Mesenchymal stem cell (in vitro differentiated cells and primary cell): ENCODE measurements at places on chromosomes 3 and 15.

- H3K4me3 ChIP-seq: no peak overlapping the region
- no peak overlapping the region for H3K27ac ChIP-seq
- H3K36me3 ChIP-seq: peaks cover 29% of the 10 kb centered on the region
- H3K27me3 ChIP-seq: no peaks in the 10 kb centered on the region
- DNase-seq: no peak
These were observed 15.3 kb downstream of the FYCO1 start for GRCh38 chr3:45980229-45980813.

- peaks cover 7% of the 10 kb centered on the region for H3K36me3 ChIP-seq
- H3K4me1 ChIP-seq: peaks cover 2% of the 10 kb centered on the region
- no peaks in the 10 kb centered on the region for H3K27me3 ChIP-seq
- DNase-seq: no peak
- H3K4me3 ChIP-seq: no peak overlapping the region
These were observed 36.8 kb upstream of the NIT2 start for GRCh38 chr3:100297784-100298183.

DNA sequence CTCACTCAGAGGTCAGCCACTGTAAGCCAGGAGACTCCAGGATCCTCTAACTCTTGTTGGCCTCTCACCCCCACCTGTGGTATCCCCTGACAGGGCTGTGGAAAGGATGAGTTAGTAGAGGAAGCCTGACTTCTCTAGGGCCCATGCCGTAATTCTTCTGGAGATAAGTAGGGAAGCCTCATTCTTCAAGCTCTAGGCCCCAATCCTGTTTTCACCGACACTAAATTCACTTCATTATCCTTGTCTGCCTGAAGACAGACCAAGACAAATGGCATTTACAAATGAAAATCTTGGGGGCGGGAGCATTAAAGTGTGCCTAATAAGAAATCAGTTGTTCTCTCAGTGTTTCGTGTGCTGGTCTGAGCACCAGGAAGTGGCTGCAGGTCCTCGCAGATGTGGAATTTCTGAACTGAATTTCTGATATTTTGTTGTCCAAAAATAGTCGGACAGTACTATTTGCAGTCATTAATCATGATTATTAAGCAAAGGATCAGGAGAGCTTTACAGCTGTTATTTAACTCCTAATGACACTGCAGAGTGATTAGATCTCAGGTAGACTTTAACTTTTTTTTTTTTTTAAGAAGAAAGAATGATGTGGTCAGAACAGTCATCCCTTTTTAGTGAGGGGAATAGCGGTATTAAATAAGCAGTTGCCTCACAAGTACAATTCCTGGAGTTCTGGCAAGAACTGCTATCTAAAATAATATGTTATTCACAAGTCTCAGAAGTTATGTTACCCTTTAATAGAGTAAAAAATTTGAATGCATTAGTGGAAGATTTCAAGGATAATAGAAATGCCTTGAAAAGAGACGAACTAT is 58.4 kb downstream of the RBMS3 start:
- no peak overlapping the region for H3K4me3 ChIP-seq
- no peaks in the 10 kb centered on the region for H3K27me3 ChIP-seq
- no peaks in the 10 kb centered on the region for H3K36me3 ChIP-seq
- no peak overlapping the region for H3K27ac ChIP-seq

DNA sequence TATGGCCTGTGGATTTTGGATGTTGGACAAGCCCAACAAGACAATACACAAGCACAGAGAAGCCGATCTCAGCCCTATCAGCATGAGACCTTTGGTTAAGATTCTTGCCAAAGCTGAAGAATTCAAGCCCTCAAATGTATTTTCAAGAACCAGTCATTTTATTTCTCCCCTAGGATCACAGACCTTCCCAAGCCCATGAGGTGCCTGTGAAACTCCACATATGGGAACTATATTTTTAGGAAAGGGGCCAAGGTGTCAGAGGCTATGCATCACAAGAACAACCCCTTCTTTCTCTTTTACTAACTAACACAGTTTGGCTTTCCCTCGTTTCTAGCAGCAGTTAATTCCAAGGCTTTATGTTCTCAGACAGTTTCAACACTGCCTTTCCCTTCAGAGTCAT is 364.5 kb downstream of the MAGI1 start:
- no peak overlapping the region for H3K4me3 ChIP-seq
- H3K4me1 ChIP-seq: no peaks in the 10 kb centered on the region

- H3K36me3 ChIP-seq: no peaks in the 10 kb centered on the region
- no peaks in the 10 kb centered on the region for H3K27me3 ChIP-seq
- DNase-seq: no peak
- no peak overlapping the region for H3K4me3 ChIP-seq
- H3K27ac ChIP-seq: no peak overlapping the region
These were observed 282.1 kb downstream of the THSD4 start for GRCh38 chr15:71397377-71397776.

DNA sequence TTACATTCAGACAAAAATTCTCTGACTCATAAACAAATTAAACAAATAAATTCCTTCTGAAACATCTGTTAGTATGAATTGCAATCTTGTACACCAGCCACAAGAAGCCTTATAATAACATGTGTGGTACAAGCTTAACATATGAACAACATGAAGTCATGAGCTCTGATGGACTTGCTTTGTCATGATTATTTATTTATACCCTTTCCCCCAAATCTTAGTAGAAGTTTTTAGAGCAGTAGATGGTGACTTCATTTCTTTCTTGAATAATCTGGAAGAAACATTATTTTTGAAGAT is 633.4 kb downstream of the EPHA3 start:
- no peak overlapping the region for H3K4me3 ChIP-seq
- H3K27me3 ChIP-seq: no peaks in the 10 kb centered on the region
- DNase-seq: peak; percentile 3
- H3K4me1 ChIP-seq: no peaks in the 10 kb centered on the region
- no peaks in the 10 kb centered on the region for H3K36me3 ChIP-seq

GRCh38 chr15:52076889-52077781 is 35.4 kb downstream of the BCL2L10 start:
- H3K27me3 ChIP-seq: no peaks in the 10 kb centered on the region
- peak overlapping the region; percentile 10 for H3K4me3 ChIP-seq
- H3K4me1 ChIP-seq: peaks cover 6% of the 10 kb centered on the region
- peak overlapping the region; percentile 19 for H3K27ac ChIP-seq
- no peaks in the 10 kb centered on the region for H3K36me3 ChIP-seq

GRCh38 chr3:123151251-123151705 is 50.5 kb upstream of the SEC22A start:
- H3K27me3 ChIP-seq: no peaks in the 10 kb centered on the region
- H3K4me3 ChIP-seq: no peak overlapping the region
- peaks cover 2% of the 10 kb centered on the region for H3K4me1 ChIP-seq
- peaks cover 94% of the 10 kb centered on the region for H3K36me3 ChIP-seq
- H3K27ac ChIP-seq: no peak overlapping the region

DNA sequence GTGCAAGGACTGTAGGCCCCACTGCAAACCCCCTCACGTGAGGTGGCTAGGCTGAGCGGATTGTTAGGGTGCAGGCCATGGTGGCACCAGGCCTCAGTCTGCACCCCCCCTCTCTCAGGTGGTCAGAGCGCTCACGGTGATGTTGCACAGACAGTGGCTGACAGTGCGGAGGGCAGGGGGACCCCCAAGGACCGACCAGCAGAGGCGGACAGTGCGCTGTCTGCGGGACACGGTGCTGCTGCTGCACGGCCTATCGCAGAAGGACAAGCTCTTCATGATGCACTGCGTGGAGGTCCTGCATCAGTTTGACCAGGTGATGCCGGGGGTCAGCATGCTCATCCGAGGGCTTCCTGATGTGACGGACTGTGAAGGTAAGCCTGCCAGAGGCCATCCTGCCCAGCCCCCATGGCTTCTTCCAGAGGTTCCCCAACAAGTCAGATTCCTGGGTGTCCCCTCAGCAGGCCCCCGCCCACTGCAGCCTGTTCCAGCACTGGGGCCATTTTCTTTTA is 18.2 kb downstream of the ATRIP start:
- H3K4me3 ChIP-seq: no peak overlapping the region
- DNase-seq: no peak
- H3K27ac ChIP-seq: no peak overlapping the region
- H3K36me3 ChIP-seq: peaks cover 68% of the 10 kb centered on the region
- no peaks in the 10 kb centered on the region for H3K27me3 ChIP-seq

GRCh38 chr15:58405865-58406264 is 25.9 kb upstream of the LIPC start:
- no peaks in the 10 kb centered on the region for H3K36me3 ChIP-seq
- no peaks in the 10 kb centered on the region for H3K27me3 ChIP-seq
- DNase-seq: no peak
- no peaks in the 10 kb centered on the region for H3K4me1 ChIP-seq
- no peak overlapping the region for H3K27ac ChIP-seq

- H3K27me3 ChIP-seq: peaks cover 43% of the 10 kb centered on the region
- H3K4me3 ChIP-seq: no peak overlapping the region
- peak; percentile 88 for DNase-seq
- H3K36me3 ChIP-seq: no peaks in the 10 kb centered on the region
- no peak overlapping the region for H3K27ac ChIP-seq
- peaks cover 38% of the 10 kb centered on the region for H3K4me1 ChIP-seq
These were observed 257.9 kb downstream of the UACA start for GRCh38 chr15:70505411-70505919.

DNA sequence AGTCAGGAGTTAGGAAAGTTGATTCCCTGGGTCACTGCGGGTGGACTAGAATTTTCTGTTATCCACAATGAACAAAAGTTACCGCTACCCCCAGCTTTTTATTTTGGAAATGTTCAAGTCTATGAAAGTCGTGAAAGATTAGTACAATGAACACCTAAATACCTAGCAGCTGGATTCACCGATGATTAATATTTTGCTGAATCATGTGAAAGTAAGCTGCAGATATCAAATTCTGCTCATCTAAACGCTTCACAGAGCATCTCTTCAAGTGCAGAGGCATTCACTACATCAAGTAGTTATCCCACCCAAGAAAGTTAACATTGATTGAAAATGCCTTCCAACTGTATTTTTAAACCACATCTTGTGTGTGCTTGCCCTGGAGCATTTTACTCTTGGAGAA is 729.0 kb upstream of the NR2F2 start:
- H3K27me3 ChIP-seq: no peaks in the 10 kb centered on the region
- no peaks in the 10 kb centered on the region for H3K36me3 ChIP-seq
- DNase-seq: no peak
- no peaks in the 10 kb centered on the region for H3K4me1 ChIP-seq

- H3K27ac ChIP-seq: no peak overlapping the region
- no peak overlapping the region for H3K4me3 ChIP-seq
- no peaks in the 10 kb centered on the region for H3K27me3 ChIP-seq
- H3K4me1 ChIP-seq: no peaks in the 10 kb centered on the region
- no peak for DNase-seq
These were observed 68.5 kb downstream of the CCR4 start for GRCh38 chr3:33019981-33020380.

- H3K27ac ChIP-seq: no peak overlapping the region
- H3K4me1 ChIP-seq: peaks cover 9% of the 10 kb centered on the region
- no peak overlapping the region for H3K4me3 ChIP-seq
- H3K27me3 ChIP-seq: no peaks in the 10 kb centered on the region
- peaks cover 49% of the 10 kb centered on the region for H3K36me3 ChIP-seq
These were observed 74.3 kb downstream of the CORO2B start for GRCh38 chr15:68653031-68653635.
